ENCODE measurements at places on chromosomes 11 and 22.
A peak's percentile ranks its signal among the peaks of the same experiment; 100 is the strongest.

DNA sequence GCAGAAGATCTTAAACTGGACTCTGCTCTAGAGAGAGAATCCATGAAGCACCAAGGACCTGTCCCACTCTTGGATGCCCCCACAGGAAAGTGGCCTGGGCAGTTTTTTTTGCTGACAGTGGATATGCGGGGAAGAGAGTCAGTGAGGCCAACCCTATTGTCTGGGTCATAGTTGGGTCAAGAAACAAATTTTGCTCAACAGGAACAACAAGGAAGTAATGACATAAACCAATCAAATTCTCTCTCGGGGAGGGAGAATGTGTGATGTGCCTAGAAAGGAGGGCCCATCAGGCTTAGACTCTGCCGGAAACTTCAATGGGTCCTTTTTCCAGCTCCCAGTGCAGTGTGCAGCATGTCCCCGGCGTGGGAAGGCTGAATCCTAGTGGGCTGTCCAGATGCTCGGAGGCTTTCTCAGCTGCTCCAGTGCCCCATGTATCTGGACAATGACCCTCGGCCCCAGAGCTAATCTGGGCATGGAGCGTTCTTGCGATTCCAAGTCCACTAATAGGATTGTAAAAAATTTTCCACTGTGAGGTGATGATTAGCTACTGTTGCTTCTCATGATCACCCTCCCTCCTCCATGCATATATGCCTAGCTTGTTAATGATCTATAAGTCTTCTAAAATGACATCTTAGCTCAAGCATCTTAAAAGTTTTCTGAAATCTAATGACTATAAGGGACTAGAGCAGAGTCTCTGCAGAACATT is 101.0 kb downstream of the SNX19 start:
- no peaks in the 10 kb centered on the region for H3K27me3 ChIP-seq
- no peak for DNase-seq
- H3K36me3 ChIP-seq = no peaks in the 10 kb centered on the region
- no peaks in the 10 kb centered on the region for H3K4me1 ChIP-seq
- no peak overlapping the region for H3K27ac ChIP-seq
- H3K4me3 ChIP-seq = no peak overlapping the region

- peaks cover 62% of the 10 kb centered on the region for H3K36me3 ChIP-seq
- H3K27ac ChIP-seq = no peak overlapping the region
- H3K27me3 ChIP-seq = no peaks in the 10 kb centered on the region
Measured at GRCh38 chr22:23826510-23827350, 12.1 kb downstream of the DERL3 start.

DNA sequence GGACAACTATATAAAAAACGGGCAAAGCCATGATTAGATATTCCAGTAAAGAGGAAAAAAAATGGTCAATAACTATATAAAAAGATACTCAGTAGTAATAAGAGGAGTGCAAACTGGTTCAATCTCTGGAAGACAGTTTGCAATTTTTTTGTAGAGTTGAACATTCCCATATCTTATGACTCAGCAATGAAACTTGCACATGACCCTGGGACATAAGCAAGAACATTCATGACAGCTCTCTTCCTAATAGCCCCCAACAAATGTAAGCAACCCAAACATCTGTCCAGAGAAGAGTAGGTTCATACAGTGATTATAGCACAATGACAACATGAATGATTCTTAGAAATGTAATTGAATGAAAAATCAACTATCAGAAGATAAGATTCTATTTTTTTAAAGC is 21.8 kb upstream of the CSF2RB start:
- no peaks in the 10 kb centered on the region for H3K36me3 ChIP-seq
- H3K4me3 ChIP-seq = no peak overlapping the region
- H3K27me3 ChIP-seq = no peaks in the 10 kb centered on the region
- no peak for DNase-seq

- DNase-seq = no peak
- H3K27me3 ChIP-seq = no peaks in the 10 kb centered on the region
- H3K4me1 ChIP-seq = peaks cover 53% of the 10 kb centered on the region
- H3K27ac ChIP-seq = no peak overlapping the region
- no peak overlapping the region for H3K4me3 ChIP-seq
Measured at GRCh38 chr22:27796829-27797519, 4.6 kb downstream of the MN1 start.

GRCh38 chr22:50577987-50578775 is at the start of gene CPT1B:
CPT1B (minus strand) TSS chr22:50578427; CDS start chr22:50577915, 512 bp downstream.
- H3K4me1 ChIP-seq = peaks cover 19% of the 10 kb centered on the region
- DNase-seq = no peak
- H3K27ac ChIP-seq = no peak within 1 kb of the TSS
- H3K4me3 ChIP-seq = no peak within 1 kb of the TSS
- H3K27me3 ChIP-seq = no peaks in the 10 kb centered on the region

- H3K4me3 ChIP-seq = no peak overlapping the region
- no peaks in the 10 kb centered on the region for H3K27me3 ChIP-seq
- no peaks in the 10 kb centered on the region for H3K36me3 ChIP-seq
- no peak for DNase-seq
- H3K27ac ChIP-seq = no peak overlapping the region
Measured at GRCh38 chr11:97409141-97409540, 1019.3 kb downstream of the JRKL start.

DNA sequence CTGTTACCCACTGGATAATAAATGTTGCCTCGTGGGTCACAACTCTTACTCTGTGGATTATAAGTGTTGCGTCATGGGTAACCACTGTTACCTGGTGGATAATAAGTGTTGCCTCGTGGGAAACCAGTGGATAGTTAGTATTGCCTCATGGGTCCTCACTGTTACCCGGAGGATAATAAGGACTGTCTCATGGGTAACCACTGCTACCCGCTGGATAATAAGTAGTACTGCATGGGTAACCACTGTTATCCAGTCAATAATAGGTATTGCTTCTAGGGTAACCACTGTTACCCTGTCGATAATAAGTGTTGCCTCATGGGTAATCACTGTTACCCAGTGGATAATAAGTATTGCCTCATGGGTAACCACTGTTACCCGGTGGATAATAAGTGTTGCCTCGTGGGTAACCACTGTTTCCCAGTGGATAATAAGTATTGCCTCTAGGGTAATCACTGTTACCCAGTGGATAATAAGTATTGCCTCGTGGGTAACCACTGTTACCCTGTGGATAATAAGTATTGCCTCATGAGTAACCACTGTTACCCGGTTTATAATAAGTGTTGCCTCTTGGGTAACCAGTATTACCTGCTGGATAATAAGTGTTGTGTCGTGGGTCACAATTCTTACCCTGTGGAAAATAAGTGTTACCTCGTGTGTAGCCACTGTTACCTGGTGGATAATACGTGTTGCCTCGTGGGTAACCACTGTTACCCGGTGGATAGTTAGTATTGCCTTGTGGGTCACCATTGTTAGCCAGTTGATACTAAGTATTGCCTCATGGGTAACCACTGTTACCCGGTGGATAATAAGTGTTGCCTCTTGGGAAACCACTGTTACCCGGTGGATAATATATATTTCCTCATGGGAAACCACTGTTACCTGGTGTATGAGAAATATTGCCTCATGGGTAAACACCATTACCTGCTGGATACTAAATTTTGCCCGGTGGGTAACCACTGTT is 15.7 kb upstream of the NXPE4 start:
- no peaks in the 10 kb centered on the region for H3K27me3 ChIP-seq
- no peaks in the 10 kb centered on the region for H3K4me1 ChIP-seq
- no peaks in the 10 kb centered on the region for H3K36me3 ChIP-seq
- H3K4me3 ChIP-seq = no peak overlapping the region
- no peak overlapping the region for H3K27ac ChIP-seq

GRCh38 chr11:9927670-9928069 is 263.8 kb downstream of the SWAP70 start:
- H3K4me3 ChIP-seq = no peak overlapping the region
- no peaks in the 10 kb centered on the region for H3K36me3 ChIP-seq
- peaks cover 14% of the 10 kb centered on the region for H3K4me1 ChIP-seq
- DNase-seq = no peak
- H3K27ac ChIP-seq = no peak overlapping the region

DNA sequence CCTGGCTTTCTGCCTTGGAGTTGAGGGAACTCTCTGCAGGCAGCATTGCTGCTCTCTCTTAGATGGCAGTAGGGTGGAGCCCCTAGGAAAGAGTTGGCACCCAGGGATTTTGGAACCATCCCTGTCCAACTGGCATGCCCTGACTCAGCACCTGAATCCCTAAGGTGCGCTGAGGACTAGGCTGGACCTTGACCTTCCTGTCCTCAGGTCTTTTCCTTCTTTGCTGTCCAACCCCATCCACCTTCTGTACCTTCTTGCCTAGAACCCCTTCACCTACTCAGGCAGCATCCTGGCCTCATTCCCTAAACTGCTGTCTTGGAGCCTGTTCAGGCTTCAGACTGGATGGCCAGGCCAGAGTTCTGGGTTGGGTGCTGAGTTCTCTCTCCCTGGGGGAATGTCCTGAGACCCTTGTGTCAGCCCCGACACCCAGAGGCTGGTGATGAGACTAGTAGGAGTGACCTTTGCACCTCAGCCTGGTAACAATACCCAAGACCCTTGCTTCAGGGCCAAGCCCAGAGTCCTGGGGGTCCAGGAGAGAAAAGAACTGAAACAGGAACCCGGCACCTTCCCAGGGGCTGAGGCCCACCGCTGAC is 2.5 kb upstream of the POLD4 start:
- H3K4me3 ChIP-seq = no peak overlapping the region
- H3K4me1 ChIP-seq = peaks cover 73% of the 10 kb centered on the region
- H3K36me3 ChIP-seq = no peaks in the 10 kb centered on the region
- H3K27ac ChIP-seq = peak overlapping the region; percentile 99
- no peak for DNase-seq

DNA sequence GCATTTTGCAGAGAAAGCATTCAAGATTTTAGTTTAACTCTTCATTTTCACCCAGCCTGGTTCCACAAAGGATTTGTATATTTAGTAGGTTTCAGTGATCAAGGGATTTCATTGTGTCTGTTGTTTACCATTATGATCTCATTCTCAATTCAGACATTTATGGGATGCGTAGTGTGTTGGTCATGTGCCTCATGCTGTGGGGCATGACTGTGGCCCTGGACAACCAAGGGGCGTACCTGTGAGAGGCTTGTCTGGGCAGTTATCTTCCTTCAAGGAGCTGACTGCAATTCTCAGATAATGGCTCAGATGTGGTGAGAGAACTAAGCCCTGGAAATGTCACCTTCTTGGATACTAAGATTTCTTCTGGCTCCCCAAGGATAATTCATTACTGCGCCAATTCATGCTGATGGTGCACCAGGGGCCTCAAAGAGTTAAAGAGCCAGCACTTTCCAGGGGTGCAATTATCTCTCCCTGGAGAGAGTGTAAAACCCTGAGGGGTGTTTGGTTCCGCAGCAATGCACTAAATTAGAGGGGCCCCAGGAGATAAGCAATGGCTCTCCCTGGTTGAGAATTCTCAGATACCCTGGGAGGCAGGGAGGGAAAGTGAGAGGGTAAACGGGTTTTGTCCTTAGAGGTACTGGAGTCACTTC is 32.2 kb downstream of the SLC6A5 start:
- H3K4me1 ChIP-seq = no peaks in the 10 kb centered on the region
- no peak for DNase-seq
- H3K36me3 ChIP-seq = no peaks in the 10 kb centered on the region
- no peak overlapping the region for H3K27ac ChIP-seq
- no peak overlapping the region for H3K4me3 ChIP-seq
- no peaks in the 10 kb centered on the region for H3K27me3 ChIP-seq

DNA sequence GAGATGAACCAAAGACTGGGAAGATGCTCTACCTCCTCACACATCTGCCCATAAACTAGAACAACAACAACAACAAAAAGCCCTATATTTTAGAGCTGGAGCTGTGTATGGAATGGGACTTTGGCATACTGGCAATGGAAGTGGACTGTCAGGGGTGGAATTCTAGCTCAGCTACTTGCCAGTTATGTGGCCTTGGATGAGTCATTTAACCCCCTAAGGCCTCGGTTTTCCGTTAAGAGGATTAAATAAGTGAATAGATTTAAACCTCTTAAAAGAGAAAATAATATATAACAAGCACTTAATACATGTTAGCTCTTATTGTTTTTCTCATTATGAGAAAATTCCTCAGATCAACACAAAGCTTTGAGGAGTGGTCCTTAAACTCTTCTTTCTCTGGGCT is 195.0 kb downstream of the KIF18A start:
- no peak overlapping the region for H3K27ac ChIP-seq
- no peaks in the 10 kb centered on the region for H3K27me3 ChIP-seq
- no peaks in the 10 kb centered on the region for H3K4me1 ChIP-seq
- no peak for DNase-seq

GRCh38 chr11:60700689-60701468 is 1.5 kb downstream of the MS4A8 start:
- peak; percentile 46 for DNase-seq
- H3K27ac ChIP-seq = no peak overlapping the region
- no peak overlapping the region for H3K4me3 ChIP-seq
- H3K27me3 ChIP-seq = no peaks in the 10 kb centered on the region
